GM06990 (cell line): ENCODE measurements at places on chromosomes 5 and 9.

GRCh38 chr5:171524466-171524865, 105.0 kb downstream of the FGF18 start:
- DNase-seq: no peak

DNA sequence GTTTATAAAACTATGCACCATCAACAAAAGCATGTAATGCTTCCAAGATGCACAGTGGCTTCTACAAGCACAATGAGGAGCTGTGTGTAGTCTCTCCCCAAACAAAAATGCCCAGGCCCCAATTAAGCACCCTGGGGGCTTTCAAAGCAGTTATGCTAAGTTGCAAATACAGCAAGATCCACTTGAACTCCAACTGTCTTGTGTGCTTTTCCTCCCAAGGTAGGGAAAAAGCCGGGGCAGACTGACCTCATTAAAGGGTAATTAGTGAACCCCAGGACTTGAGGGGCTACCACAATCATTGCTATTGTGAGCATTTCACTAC, 13.1 kb downstream of the ZNF608 start:
- no peak for DNase-seq

GRCh38 chr5:146820987-146821386, 57.6 kb downstream of the PPP2R2B start:
- no peak for DNase-seq

DNA sequence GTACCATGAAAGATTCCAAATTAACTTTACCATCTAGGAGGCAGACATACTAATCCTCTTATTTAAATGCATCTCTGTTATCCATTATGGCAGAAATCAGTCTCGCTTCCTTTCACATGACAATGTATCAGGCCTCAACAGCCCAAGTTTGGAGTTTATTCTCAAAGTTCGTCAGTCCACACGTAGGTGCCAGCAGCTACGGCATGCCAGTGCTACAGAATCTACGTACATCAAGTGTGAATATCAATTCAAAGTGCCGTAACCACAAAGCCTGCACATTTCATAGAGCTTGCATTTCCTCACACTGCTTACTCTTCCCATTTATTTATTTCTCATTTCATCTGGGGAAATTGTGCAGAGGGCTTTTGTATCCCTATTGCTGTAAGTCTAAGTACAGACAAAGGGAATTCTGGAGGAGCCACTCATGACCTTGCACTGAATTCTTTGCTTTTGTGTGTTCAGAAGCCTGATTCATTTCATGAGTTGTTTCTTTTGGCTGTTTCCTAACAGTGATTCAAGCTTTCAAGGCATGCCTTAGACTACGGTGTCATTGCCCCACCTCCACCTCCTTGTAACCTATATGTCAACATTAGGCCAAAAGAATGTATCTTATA, 10.0 kb downstream of the ENC1 start:
- DNase-seq: no peak

GRCh38 chr5:53783624-53784228, 223.3 kb downstream of the NDUFS4 start:
- no peak for DNase-seq
